Right renal cortex interstitium (tissue), 3 donors: ENCODE measurements at places on chromosomes 1 and 21. TPM values are rescaled to one million over a fixed set of nuclear protein-coding genes. Genes with fewer than 3 reads are reported as not detected.

The NMNAT2 gene
- polyA plus RNA-seq = 3.4 TPM

DNA sequence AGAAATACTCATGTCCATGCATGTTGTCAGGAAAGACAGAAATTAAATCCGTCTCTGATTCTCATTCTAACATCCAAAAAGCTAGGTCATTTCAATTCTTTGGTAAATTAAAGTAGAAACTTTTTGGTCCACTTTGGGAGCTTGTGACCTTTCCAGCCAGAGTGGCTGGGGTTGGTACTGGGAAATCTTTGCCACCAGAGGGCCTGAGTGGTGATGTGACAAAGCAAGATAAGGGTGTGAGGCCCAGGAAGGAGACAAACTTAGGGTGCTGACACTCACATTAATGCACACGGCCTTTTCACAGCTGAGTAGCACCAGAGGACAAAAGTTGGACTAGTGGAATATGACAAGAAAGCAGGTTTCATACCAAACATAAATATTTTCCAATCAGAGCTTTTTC lies 144.3 kb downstream of the DNM3 start:
- DNase-seq = no peak

GRCh38 chr1:64459743-64460142 lies 10.2 kb upstream of the CACHD1 start:
- DNase-seq = no peak

The LCE3D gene
- not detected for polyA plus RNA-seq

DNA sequence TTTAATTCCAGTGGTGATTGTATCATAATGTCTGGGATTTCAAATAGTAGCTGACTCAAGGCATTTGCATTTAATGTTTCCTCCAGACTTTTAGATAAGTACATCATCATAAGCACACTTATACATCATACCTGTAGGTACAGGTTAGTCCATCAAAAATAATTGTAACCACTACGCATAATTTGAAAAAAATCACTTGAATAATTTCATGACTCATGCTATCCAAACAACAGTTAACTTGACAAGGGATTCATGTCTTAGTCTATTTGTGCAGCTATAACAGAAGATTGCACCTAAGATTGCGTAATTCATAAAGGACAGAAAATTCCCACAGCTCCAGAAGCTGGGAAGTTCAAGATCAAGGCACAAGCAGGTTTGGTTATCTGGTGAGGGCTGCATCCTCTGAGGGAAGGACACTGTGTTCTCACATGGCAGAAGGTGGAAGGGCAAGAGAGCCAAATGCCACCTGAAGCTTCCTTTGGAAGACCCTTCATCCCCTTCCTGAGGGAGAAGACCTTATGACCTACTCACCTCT lies 801.7 kb upstream of the BRINP3 start:
- DNase-seq = no peak

The CHODL gene
- polyA plus RNA-seq = 37.1 TPM
